H9 (cell line): ENCODE measurements at places on chromosomes 2 and 18.

- DNase-seq, result no peak
- H3K27me3 ChIP-seq, result no peaks in the 10 kb centered on the region
- no peaks in the 10 kb centered on the region for H3K4me1 ChIP-seq
- H3K36me3 ChIP-seq, result no peaks in the 10 kb centered on the region; the same call in 1 of the 2 replicates
These were observed 14.8 kb downstream of the UGT1A3 start for GRCh38 chr2:233743464-233744259.

GRCh38 chr18:210075-210474, 51.7 kb downstream of the USP14 start:
- peaks cover 59% of the 10 kb centered on the region for H3K36me3 ChIP-seq
- no peak overlapping the region for H3K4me3 ChIP-seq
- no peaks in the 10 kb centered on the region for H3K27me3 ChIP-seq
- no peak for DNase-seq
- no peak overlapping the region for H3K27ac ChIP-seq

GRCh38 chr2:73112026-73112912, 479 bp downstream of the RAB11FIP5 start:
- no peaks in the 10 kb centered on the region for H3K27me3 ChIP-seq
- no peaks in the 10 kb centered on the region; the same call in 1 of the 2 replicates for H3K4me1 ChIP-seq
- peak overlapping the region; percentile 77 for H3K4me3 ChIP-seq
- DNase-seq, result peak; percentile 57
- H3K36me3 ChIP-seq, result peaks cover 7% of the 10 kb centered on the region; the same call in 2 of the 3 replicates

GRCh38 chr2:239690651-239691631, 290.1 kb upstream of the HDAC4 start:
- H3K27me3 ChIP-seq, result no peaks in the 10 kb centered on the region
- no peaks in the 10 kb centered on the region for H3K36me3 ChIP-seq
- H3K27ac ChIP-seq, result no peak overlapping the region
- no peaks in the 10 kb centered on the region for H3K4me1 ChIP-seq
- no peak overlapping the region for H3K4me3 ChIP-seq

DNA sequence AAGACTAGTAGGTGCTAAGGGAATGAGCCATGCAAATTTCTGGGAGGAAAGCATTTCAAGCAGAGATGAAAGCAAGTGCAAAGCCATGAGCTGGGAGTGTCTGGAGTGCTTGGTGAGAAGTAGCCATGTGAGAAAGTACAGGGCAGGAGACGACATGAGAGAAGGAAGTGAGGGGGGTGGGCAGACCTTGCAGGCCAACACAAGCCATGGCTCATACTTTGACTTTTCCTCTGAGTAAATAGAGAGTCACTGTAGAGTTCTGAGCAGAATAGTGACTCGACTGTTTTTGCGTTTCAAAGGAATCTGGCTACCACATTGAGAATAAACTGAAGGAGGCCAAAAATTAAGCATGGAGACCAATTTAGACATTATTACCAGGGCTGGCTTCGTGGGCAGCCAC, 42.2 kb downstream of the SCN2A start:
- DNase-seq, result no peak
- H3K4me1 ChIP-seq, result no peaks in the 10 kb centered on the region
- no peaks in the 10 kb centered on the region for H3K27me3 ChIP-seq
- no peaks in the 10 kb centered on the region for H3K36me3 ChIP-seq
